ENCODE measurements at places on chromosomes 11 and 22.

DNA sequence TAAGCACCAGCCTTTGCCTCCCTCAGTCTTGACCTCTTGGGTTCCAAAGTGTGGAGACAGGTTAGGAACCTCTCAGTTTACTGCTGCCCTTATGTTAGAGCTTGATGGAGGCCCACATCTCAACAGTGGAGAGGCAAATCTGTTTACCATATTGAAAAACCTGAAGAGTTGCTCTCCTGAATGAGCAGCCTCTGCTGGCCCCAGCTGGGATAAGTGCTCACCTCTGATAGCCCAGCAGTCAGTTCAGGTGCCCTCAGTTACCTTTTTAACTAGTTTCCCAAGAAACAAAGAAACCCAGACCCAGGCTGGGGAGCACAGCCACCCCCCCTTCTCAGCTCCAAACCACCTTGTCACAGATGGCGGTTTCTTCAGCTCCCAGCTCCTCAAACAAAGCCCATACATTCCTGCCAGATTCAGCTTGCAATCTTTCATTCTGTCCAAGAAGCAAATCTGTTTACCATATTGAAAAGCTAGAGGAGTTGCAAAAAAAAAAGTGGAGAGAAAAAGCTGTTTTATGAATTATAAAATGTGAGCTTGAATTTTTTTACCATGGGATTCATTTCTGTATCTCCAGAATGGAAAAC, 57.2 kb downstream of the PPFIBP2 start:
- no peak for DNase-seq

DNA sequence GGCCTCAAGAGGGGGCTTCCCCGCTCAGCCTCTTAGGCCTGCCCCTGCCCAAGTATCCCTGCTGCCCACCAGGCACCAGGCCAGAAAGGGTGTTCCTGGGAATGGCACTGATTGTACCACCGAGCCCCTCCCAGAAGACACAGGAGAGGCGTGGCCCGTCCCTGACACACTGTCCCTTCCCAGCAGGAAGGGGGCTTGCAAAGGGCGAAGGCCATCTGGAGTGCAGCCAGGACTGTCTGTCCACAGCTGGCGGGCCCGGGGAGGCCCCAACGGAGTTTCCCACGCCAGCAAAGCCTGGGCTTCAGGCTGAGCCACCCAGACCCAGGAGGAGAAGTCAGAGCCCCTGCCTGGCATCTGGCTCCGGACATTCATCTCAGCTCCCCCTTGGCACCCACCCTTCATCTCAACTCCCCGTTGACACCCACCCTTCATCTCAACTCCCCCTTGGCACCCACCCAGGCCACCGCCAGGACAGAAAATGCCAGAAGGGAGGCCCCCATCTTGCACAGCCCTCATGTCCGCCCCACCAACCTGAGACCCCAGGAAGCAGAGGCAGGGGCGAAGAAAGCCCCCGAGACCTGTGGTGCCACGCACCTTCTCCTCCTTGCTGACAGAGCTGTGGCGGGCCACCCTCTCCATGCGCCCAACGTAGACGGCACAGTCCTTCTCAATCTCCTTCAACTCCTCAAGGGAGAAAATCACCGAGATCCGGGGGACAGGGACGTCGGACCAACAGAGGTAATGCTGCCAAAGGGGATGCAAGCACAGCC, 19.4 kb downstream of the TUBGCP6 start:
- DNase-seq: no peak

DNA sequence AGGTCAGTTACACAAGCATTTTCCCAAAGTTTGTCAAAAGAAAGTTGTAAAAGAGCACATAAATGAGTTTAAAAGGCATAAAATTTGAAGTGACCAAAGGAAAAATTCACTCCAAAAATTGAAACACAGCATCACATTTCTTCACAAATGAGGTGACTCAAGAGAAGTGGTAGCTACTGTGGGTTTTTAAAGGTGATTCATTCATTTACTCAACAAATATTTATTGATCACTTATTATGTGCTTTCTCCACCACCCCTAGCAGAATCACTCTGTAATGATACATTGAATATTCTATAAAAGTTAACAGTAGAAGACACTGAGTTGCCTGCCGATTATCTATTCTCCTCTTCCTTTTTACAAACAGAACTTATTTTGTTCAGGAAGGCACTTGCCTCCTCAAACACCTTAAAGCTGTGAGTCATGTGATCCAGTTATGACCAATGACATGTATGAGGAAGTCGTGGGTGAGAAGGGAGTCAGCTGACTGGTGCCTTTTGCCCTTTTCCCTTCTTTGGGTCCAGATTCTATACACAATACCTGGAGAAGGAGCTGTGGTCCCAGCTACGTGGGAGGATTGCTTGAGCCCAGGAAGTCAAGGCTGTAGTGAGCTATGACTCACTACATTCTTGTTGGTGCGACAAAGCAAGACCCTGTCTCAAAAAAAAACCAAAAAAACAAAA, 67.7 kb upstream of the CLNS1A start:
- DNase-seq: no peak

GRCh38 chr22:50625131-50625567, 2.8 kb downstream of the ARSA start:
- DNase-seq: no peak

- DNase-seq: no peak
Observed at GRCh38 chr11:125980436-125980835, 34.6 kb downstream of the VSIG10L2 start.

DNA sequence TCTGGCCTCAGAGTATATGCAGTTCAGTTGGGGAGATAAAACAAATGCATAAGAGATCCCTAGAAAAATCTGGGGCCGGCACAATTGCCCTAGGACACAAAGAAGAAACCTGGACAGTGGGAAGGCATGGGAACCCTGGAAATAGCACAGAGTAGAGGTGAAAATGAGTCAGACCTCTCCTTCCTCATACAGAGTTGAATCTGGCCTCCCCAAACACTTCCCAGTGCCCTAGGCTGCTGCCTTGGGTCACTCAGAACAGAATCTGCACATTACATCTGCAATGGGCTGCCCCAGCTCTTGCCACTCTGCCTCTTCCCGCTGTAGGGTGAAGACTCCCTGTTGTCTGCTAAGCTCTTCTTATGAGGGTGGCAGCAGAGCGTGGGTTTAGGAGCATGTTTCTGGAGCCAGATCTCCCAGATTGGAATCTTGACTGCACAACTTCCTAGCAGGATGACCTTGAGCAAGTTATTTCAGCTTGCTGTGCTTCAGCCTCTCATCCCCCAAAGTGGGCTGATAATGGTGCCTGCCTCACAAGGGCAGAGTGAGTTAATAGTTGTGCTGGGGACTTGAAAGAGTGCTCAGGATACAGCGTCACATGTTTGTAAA, 47.1 kb upstream of the NECTIN1 start:
- no peak for DNase-seq

GRCh38 chr11:57792060-57792541, 30.5 kb downstream of the CTNND1 start:
- peak; percentile 13 for DNase-seq

DNA sequence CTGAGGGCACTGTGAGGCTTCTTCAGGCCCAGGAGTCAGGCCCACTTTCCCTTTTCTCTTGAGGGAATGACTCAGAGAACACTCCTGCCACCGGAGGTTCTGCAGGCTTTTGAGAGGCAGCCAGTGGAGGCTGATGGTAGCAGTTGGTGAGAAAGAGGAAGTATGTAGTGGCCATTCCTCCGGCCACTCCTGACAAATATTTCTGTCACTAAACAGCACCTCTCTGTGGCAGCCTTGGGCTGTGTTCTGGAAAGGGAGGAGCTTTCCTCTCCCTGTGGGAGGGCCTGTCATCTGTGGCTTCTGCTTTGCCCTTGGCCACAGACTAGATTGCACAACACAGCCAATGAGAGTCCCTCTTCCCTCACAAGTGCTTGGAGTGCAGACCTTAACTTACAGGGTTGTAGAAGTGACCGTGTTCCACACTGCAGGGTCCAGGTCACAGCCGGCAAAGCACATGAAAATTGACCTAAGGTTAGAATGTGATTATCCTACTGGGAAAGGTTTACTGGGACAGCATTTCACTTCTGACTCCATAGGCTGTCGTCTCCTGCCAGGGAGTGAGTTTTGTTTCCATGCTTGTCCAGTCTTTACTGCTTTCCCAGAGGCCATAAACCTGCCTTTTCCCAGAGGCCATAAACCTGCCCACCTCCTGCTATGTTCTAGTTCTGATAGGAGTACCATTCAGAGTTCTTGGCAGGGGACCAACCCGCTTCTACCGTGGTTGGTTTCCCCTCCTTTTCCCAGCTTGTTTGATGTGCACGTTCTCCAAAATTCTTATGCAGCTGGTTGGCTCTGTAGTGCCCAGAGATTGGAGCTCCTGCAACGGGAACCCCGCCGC, 33.3 kb downstream of the MARK2 start:
- peak; percentile 65 for DNase-seq

- DNase-seq: no peak
Observed at GRCh38 chr11:96008161-96008720, 84.3 kb upstream of the MTMR2 start.

- DNase-seq: peak; percentile 22
Observed at GRCh38 chr11:34792814-34793258, 123.3 kb downstream of the APIP start.

DNA sequence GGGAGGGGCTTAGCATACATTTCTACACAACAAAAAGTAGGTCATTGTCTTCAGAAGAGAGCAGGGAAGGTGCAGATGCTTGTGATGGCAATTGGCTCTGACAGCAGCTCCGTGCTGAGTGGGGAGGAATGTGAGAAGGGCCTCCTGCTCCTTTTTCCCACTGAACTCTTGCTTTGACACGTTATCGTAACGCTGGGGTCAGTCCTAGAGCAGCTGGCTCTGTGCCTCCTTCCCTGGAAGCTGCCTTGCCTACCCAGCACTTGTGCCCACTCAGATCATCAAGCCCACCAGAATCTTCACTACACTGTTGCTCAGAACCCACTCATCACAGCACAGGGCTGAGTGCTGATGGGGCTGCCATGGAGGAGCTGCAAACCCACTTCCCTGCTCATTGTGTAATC, 14.9 kb upstream of the NAV2 start:
- no peak for DNase-seq

GRCh38 chr22:26267856-26268255, 98.6 kb downstream of the SEZ6L start:
- DNase-seq: no peak
